Activated naive CD4-positive, alpha-beta T cell treated with anti-CD3 and anti-CD28 coated beads for 36 hours (primary cell): ENCODE measurements at places on chromosomes 1 and 21. TPM values are rescaled to one million over a fixed set of nuclear protein-coding genes. Genes with fewer than 3 reads are reported as not detected.

The PAPPA2 gene
- total RNA-seq, result 0.19 TPM

GRCh38 chr1:186099336-186100104 is 275.5 kb downstream of the TPR start:
- DNase-seq, result no peak

DNA sequence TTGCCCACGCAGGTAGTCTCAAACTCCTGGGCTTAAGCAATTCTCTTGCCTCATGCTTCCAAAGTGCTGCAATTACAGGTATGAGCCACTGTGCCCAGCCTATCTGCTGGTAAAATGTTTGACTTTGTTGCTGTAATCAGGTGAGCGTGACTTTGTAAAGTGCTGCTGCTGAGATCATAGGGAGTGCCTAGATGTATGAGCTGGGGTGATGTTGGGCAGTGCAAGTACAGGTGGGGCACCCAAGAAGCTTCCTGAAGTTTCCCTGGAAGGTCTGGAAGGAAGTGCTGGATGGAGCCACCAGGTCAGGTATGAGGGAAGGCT is 43.1 kb downstream of the KIF21B start:
- DNase-seq, result no peak

DNA sequence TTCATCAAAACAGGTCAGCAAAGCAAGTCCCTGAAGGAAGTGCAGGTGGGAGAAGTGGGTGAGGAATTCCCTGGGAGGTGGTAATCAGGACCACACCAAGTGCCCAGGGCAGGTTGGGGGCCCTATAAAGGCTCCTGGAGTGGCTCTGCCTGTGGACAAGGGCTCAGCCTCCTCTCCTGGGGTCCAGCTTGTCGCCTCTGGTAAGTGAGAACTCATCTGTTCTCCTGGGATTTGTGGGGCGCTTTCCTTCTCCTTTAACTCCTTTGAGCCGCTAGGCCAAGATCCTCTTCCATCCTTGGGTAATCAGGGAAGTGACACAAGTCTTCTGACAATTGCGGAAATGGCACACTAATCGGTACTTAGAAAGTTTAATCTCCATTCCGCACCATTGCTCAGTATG is at the start of gene SPRR4:
Gene SPRR4, plus strand, starts transcription at position 154 of the 400 bp plus-strand sequence. CDS start 1,243 bp downstream, outside the sequence.
- DNase-seq, result no peak

DNA sequence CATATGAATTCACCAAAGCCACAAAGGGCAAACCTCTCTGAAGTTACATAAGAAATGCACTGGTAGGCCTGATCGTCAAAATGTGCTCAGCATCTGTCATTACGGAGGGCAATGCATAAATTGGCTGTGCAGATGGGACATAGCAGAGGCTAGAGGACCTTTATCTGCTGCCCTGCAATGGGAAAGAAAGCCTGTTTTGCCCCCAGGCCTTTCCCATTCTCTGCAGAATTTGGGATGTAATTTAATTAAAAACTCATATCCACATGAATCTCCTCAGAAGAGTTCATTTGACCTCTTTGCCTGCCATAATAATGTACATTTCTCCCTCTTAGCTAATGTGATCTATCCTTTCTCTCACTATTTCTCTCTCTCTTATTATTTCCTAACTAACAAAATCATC is 158.1 kb downstream of the ZP4 start:
- DNase-seq, result no peak
